Nucleus accumbens (tissue), 56 donors: ENCODE measurements at places on chromosomes 2 and 18.

DNA sequence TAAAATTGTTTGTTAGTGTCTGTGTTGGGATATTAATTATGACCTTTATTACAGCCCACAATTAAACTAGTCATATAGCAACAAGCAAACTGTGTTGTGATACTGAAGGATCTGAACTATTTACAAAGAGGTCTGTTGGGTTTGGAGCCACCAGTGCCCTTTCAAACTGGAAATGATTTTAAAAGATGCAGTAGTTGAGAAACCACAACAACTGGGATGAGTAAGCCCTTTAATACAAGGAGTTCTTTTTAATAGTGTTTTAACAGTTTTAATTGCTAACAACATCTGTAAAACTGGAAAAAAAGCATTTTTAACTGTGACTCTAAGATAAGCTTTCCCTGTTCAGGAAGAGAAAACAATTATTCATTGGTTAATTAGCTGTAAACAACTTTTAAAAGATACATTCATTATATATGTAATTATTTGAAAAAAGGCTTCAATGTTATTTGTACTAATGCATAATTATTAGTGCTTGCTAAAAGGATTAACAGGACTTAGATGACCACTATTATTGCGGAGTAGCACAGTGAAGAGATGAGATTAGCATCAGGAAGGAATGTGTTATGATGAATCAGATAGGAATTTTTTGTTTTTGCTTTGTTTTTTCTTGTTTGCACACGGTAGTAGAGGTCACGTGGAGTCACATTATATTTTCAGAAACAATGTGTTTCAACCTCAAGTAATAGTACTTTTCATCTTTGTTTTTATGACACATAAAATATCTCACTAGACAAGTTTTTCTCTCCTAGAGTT lies 392.7 kb upstream of the FANCL start:
- no peak for DNase-seq

GRCh38 chr18:26650310-26651268 lies 102.2 kb upstream of the KCTD1 start:
- DNase-seq = no peak

GRCh38 chr2:20584399-20585358 lies 66.2 kb downstream of the HS1BP3 start:
- DNase-seq = no peak

- DNase-seq = no peak
Measured at GRCh38 chr18:33116376-33116775, 324.1 kb downstream of the CCDC178 start.

GRCh38 chr2:28098501-28099225 lies 208.1 kb downstream of the BABAM2 start:
- no peak for DNase-seq

GRCh38 chr2:105856581-105856980 lies 111.9 kb downstream of the NCK2 start:
- DNase-seq = no peak
